Type B pancreatic cell (in vitro differentiated cells): ENCODE measurements at places on chromosomes 7 and 10. TPM values are rescaled to one million over a fixed set of nuclear protein-coding genes. Genes with fewer than 3 reads are reported as not detected.
A peak's percentile ranks its signal among the peaks of the same experiment; 100 is the strongest.

DNA sequence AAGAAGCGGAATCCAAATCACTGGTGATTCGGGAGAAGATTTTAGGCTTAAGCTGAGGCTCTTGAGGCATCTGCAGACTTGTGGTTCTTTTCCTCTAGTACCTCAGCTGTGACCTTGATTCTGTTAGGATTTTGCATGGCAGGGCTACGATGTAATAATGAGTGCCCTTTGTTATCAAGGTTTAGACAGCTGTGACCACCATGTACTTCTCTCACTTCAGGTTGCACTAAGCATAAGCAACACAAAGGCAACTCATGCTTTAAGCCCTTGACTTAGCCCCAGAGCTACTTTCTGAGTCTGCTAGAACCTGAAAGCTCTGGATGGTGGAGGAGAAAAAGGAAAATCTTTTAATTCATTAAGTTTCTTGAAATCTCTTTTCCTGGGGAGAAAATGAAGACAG, 1052.3 kb upstream of the PHF14 start:
- DNase-seq: no peak

DNA sequence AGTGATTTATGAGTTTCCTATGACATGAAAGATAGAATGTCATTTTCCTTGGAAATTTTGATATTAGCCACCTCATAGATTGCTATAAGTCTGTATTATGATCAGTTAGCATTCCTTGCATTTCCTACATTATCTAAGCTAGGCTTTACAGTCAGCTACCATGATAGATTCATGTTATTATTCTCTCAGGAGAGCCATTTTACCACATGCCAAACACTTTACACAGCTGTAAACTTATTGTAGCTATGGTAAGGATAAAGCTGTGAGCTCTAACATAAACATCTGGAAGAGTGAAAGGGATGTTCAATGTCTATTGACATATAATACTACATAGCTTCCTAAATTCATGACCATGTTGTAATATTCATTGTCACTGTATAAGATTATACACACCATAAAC, 608.0 kb downstream of the PHTF2 start:
- no peak for DNase-seq

Gene LDB3
- 0.14 and 0.85 TPM in 2 replicates for total RNA-seq

DNA sequence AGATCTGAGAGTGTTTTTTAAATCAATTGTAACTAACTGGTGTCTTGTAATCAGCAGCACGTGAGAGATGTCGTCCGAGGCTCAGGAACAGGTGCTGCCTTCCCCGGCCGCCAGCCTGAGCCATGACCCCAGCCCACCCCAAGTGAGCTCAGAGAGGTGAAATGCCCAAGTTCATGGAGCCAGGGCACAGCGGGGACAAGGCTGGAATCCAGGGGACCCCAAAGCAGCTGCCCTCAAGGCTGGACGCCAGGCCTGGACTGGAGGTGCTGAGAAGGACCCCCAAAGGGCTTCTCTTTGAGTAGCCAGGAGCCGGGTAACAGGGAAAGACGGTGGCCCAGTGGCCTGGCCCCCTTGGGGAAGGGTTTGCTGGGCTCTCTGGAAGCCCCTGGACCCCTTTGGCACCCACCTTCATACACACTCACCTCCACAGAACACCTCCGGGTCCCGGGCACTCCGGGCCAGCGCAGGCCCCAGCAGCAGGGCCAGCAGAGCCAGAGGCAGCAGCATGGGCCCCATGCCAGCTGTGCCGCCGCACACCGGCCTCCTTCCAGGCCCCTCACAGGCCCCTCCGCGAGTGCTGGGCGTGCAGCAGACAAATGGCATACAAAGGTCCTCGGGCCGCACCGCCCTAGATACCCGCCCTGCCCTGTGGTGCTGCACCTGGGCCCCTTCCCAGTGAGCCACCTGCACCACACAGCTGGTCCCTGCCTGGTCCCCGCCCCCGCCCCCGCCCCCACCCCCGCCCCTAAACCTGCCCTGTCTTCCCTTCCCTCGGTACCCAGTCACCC, 24.0 kb upstream of the CNPY1 start:
- no peak for DNase-seq

DNA sequence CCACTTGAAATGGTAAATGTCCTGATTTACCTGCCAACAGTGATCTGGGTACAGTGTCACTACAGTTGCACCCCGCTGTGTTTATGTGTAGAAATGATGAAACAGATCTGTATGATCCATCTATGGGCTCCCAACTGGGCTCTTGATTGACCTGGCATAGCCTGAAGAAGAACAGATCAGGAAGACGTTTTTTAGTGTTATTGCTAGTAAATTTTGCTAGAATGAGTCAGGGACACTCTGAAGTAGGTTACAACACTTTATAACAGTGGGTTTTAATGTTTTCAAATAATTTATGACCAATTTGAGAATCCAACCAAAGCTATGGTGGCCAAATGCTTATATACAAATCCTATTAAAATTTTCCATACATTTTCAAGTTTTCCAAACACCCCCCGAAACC, 110.3 kb downstream of the DKK1 start:
- no peak for DNase-seq

- no peak for DNase-seq
These were observed at the start of gene GPR141 for GRCh38 chr7:37683246-37684120. GPR141 (plus strand) TSS chr7:37683766; CDS start chr7:37740394, 56,628 bp downstream.

Gene ACSM6
- total RNA-seq: not detected in 2 replicates

Gene STAG3
- 1.6 and 1.7 TPM in 2 replicates for total RNA-seq

- DNase-seq: peak; percentile 8
These were observed 139.0 kb downstream of the ELFN1 start for GRCh38 chr7:1809070-1809469.

DNA sequence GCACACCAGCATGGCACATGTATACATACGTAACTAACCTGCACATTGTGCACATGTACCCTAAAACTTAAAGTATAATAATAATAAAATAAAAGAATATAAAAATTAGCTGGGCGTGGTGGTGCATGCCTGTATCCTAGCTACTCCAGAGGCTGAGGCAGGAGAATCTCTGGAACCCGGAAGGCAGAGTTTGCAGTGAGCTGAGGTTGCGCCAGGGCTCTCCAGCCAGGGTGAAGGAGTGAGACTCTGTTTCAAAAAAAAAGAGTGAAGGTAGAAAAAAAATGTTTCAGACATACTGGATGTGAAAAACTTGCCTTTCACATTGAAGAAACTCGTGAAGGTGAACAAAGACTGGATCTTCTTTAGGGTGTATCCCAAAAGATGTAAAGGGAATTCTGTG, 26.7 kb downstream of the TSPAN14 start:
- DNase-seq: no peak

Gene KIFBP
- 24.2 and 26.9 TPM in 2 replicates for total RNA-seq

DNA sequence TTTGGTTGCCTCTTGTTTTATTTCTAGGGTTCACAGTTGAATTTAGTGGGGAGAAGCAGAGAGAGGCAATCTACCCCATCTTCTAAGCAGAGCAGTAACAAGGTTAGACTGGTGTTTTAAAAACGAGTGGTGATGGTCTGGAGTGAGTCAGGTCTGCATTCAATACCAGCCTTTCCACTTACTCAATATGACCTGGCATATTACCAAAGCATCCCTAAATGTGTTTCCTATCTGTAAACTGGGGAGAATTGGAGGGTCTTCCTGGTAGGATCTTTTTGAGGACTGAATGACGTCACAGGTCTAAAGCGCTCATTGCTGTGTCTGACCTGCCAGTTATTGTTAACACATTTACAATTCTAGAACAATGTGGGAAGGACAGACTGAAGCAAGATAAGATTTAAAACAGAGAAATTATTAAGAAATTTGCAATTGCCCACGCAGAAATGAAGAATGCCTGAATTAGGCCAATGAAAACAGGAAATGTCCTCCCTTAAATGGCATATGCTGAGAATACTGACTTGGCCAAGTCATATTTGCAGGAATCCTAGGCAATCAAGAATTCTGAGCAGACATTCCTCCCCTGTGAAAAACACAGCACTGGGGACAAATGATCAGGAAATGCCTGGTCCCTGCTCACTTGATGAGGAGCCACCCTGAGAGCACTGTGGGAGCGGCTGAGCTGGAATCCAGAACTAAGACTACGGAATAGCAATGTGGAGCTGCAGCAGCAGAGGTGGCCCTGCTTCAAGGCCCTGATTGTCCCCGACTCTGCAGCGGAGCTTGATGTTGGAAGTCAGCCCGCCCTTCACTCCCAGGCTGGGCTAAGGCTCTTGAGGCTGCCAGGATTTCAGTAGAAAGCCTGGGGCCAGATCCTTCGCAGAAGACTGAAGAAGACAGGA, 184.5 kb upstream of the CXCL12 start:
- DNase-seq: no peak

- no peak for DNase-seq
These were observed 114.2 kb downstream of the DYNC1I1 start for GRCh38 chr7:95886501-95887090.

Gene CALML3
- total RNA-seq: not detected in 2 replicates

DNA sequence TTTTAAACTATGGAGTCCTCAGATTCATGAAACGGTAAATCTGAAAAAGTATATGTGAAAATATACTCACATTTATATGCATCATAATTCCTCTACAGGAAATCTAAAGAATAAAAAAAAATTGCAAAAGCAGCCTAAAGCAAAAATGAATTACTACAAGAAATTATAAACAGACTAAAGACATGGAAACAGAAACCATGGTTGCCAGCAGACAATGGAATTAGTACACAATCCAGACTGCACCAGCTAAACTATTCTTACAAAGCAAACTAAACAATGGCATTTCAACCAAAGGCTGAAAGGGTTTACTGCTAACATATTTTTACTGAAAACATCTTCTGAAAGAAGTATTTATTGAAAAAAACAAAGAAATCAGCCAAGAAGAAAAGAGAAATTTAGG, 51.6 kb downstream of the COL28A1 start:
- DNase-seq: no peak

- DNase-seq: peak; percentile 80
These were observed 66.7 kb upstream of the PITRM1 start for GRCh38 chr10:3239066-3239919.

Gene TUBB8
- total RNA-seq: 0.29 and 0.46 TPM in 2 replicates

Gene EPO
- 0.22 and 0.40 TPM in 2 replicates for total RNA-seq

DNA sequence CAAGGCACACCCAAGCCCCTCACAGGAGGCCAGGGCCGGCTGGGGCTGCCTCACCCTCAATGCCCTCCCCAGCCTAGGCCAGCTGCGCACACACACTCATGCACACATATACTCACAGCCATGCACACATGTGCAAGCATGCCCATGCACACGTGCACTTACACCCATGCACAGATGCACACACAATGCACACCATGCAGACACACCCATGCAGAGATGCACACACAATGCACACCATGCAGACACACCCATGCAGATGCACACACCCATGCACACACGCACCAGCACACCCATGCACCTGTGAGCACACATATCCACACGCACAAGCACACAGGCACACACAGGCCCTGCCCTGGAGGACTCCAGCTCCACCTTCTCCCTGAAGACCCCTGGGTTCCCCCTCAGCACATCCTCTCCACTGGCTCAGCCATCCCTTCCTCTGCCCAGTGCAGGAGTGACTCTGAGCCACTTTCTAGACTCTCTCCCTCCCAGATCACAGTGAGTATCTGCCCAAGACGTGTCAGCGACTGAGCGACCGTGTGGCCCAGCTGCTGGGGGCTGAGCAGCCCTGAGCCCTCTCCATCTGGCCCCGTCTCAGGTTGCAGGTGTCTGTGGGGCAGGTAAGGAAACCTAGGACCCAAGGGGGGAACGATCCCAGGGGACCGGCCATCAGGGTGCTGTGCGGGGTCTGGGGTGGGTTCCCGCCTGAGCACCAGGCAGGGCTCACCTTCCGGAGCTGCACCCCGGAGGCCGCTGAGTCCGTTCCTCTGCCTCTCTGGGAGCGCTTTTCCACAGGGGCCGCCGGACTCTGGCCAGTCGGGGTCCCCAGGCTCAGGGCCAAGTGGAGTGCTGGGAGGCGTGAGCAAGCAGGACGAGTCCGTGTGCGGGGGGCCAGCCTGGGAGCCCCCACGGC, 25.8 kb downstream of the AP5Z1 start:
- DNase-seq: no peak

Gene AGR2
- 116 and 179 TPM in 2 replicates for total RNA-seq

Gene CCL24
- not detected in 2 replicates for total RNA-seq

Gene GOLGA7B
- total RNA-seq: 0.41 and 0.52 TPM in 2 replicates

Gene AKR1D1
- total RNA-seq: 0.57 TPM in 1 of 2 replicates, not detected in the other

Gene OR2A42
- total RNA-seq: 0.10 TPM in 1 of 2 replicates, not detected in the other

DNA sequence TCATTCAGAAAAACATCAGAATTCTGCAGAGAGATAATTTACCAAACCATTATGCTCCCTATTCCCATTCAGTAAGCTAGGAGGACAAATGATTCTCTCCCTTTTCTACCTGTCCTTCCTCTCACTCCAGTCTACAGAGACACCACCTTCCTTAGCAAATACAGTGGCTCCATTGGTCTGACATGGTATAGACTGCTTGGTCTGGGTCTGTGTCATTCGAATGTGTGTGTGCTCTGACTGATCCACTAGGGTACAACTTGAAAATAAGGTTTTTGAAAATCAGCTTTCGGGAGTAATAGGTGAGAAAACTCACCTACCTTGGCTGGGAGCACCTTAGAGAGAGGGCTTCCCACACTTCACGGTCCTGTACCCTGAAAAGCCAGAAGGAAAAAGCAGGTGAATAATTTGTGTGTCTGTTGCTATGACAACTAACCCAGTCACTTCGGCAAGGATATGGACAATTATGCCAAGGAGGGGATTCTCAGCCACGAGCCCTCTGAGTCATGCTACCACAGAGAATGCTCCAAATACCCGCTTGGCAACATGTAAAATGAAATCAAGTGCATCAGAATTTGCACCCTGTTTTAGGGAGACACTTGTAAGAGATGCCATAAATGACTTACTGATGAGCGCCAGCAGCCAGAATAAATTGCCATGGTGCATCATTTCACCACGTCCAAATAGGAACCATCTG, 114.5 kb upstream of the PRKCQ start:
- no peak for DNase-seq

GRCh38 chr7:27187475-27188385, 2.7 kb upstream of the HOXA11 start:
- DNase-seq: peak; percentile 68

GRCh38 chr10:113199459-113199858, 249.4 kb downstream of the TCF7L2 start:
- no peak for DNase-seq

Gene ZEB1
- total RNA-seq: 1.1 and 29.9 TPM in 2 replicates

DNA sequence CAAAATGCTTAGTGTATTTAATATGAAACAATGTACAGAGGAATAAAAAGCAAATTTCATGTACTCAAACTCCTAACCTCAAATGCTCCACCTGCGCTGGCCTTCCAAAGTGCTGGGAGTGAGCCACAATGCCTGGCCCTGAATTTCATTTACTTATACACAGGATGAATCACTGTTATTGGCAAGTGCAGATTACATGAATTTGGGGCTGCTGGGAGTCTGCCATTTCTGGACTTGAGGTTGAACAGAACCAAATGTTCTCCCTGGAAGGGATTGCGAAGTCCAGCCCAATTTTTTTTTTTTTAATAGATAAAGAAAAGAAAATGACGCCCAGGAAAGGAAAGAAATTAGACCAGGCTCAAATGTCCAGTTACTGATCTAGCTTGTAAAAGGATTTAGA, 6.8 kb upstream of the CSTF2T start:
- DNase-seq: no peak

Gene PKD2L1
- 0.26 TPM in 1 of 2 replicates, not detected in the other for total RNA-seq
